ENCODE measurements at places on chromosomes 1 and 21. TPM values are rescaled to one million over a fixed set of nuclear protein-coding genes. Genes with fewer than 3 reads are reported as not detected.

- peak; percentile 86 for DNase-seq
Observed at GRCh38 chr21:44874497-44875315, 1.2 kb upstream of the PTTG1IP start.

DNA sequence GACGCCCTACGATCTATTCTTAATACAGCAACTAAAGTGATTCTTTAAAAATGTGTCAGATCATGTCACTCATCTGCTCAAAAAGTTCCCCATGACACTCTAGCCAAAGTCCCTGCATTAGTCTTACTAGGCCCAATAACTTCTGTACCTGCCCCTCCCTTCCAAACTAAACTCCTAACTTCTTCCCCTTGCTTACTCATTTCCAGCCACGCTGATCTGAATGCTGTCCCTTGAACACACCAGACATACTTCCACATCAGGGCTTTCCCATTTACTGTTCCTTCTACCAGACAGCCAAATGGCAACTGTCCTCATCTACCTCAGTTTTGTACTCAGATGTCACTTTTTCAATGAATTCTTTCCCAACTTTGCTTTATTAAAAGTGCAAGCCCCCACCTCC, 1.2 kb downstream of the PPT1 start:
- no peak for DNase-seq

The KIF17 gene
- total RNA-seq = 4.6 TPM

The DEPDC1 gene
- total RNA-seq = 0.17 TPM

- no peak for DNase-seq
Observed at GRCh38 chr1:162676750-162677149, 44.5 kb downstream of the DDR2 start.

The OLFML2B gene
- total RNA-seq = 17.5 TPM

GRCh38 chr1:184825571-184825970, 70.9 kb upstream of the EDEM3 start:
- DNase-seq = no peak

The OR2M3 gene
- total RNA-seq = not detected
